ENCODE measurements at places on chromosomes 5 and 9.

DNA sequence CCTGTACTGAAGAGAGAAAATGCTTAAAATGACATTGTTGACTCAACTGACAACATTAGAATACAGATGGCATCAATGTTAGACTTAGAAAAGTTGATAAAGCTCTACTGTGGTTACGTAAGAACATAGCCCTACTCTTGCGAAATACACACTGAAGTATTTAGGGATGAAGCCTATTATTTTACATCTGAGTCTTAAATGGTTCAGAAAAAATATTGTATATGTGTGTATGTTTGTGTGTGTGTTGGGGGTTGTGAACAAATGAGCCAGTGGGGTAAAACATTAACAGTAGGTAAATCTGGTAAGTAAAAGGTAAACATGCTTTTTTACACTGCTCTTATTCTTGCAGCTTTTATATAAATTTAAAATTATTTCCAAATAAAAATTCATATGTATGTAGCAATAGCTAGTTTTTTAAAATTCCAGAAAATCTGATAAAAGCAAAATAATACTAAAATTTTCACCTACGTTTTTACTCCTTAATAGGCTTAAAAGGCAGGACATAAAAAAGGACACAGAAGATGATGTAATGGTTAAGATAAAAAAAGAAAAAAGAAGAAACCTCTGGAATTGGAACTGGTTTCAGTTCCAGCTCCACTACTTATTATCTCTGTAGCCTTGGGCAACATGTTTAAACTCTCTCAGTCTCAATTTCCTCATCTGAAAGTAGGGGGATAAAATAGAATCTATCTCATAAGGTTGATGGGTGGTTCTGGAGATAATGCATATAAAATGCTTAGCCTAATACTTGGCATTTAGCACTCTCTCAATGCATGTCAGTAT lies 44.3 kb downstream of the GARNL3 start:
- no peak for DNase-seq

- DNase-seq = no peak
Measured at GRCh38 chr5:83077662-83078261, 415 bp downstream of the XRCC4 start.

- no peak for DNase-seq
Measured at GRCh38 chr9:114327749-114328148, 1.9 kb upstream of the ORM2 start.

GRCh38 chr5:139664727-139665351 lies 16.7 kb downstream of the CXXC5 start:
- DNase-seq = no peak

- no peak for DNase-seq
Measured at GRCh38 chr9:108049026-108049607, 559.5 kb upstream of the KLF4 start.

- no peak for DNase-seq
Measured at GRCh38 chr5:39414426-39414825, 10.4 kb downstream of the DAB2 start.

DNA sequence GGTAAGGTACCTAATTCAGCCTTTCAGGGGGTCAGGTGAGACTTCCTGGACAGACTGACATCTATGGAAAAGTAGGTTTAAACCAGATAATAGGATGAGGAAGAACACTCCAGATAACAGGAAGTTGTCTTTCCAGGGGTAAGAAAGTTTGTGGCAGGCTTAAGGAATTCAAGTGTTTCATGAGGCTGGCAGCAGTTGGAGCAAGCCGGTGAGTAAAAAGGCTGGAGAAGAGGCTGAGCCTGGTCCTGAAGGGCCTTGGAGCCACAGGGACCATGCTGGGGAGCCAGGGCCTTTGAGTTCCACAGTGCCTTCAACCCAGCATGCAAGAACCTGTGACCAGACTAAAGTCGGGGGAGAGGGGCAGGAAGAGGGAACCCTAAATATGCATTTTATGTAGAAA lies 353.4 kb downstream of the SPOCK1 start:
- no peak for DNase-seq

- no peak for DNase-seq
Measured at GRCh38 chr9:81519816-81520495, 169.4 kb downstream of the TLE1 start.

DNA sequence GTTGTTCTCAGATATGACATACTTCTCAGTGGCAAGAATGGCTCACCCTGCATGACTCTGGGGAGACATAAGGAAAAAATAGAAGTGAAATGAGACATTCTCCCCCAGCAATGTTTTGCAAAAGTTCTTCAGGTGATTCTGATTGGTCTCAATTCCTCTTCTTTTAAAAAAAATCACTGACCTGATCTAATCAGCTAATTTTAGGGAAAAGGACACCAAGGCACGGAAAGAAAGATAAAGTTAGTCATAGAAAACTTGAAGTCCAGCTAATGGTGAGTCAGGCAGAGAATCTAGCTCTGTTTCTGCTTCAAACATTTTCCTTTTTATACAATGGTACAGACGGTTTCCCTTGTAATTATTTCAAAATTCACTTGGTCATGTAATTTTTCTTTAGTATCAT lies 1018.9 kb upstream of the ARRDC3 start:
- no peak for DNase-seq

- no peak for DNase-seq
Measured at GRCh38 chr9:84950879-84951811, 281.6 kb downstream of the NTRK2 start.

DNA sequence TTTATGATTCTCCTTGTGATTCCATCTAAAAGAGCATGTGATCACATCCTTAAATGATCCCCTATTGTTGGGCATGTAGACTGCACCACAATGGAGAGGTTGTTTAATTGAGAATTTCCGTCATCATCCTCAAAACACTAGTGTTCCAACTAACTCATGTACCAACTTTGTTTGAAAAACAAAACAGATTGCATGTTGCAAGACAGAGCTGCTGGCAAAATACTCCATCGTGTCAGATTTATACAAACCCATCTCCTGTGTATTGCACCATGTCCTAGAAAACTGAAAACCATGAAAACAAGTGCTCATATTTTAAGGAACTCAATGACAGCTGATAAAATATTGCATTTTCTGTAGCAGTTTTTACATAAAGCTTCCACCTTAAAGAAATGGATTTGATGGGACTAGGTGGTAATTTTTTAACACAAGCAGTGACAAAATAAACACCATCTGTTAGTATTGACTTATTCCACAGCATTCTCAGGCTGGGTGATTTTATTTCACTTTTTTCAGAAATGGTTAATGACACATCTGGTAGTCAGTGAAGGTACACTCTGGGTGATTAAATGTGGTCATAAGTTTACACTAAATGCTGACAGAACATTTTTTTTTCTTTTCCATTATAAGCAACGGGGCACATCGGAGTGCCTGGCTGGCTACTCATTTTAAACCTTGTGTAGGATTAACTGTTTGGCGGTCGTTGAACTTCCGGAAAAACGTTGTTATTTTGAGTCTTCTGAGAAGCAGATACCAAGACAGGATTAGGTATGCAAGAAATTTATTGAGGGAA lies 602.9 kb upstream of the WWC1 start:
- no peak for DNase-seq

GRCh38 chr9:92954049-92954861 lies 6.9 kb downstream of the FGD3 start:
- no peak for DNase-seq

GRCh38 chr5:148843510-148844318 lies 17.3 kb downstream of the ADRB2 start:
- DNase-seq = no peak

GRCh38 chr9:27160636-27161035 lies 51.6 kb downstream of the TEK start:
- no peak for DNase-seq

DNA sequence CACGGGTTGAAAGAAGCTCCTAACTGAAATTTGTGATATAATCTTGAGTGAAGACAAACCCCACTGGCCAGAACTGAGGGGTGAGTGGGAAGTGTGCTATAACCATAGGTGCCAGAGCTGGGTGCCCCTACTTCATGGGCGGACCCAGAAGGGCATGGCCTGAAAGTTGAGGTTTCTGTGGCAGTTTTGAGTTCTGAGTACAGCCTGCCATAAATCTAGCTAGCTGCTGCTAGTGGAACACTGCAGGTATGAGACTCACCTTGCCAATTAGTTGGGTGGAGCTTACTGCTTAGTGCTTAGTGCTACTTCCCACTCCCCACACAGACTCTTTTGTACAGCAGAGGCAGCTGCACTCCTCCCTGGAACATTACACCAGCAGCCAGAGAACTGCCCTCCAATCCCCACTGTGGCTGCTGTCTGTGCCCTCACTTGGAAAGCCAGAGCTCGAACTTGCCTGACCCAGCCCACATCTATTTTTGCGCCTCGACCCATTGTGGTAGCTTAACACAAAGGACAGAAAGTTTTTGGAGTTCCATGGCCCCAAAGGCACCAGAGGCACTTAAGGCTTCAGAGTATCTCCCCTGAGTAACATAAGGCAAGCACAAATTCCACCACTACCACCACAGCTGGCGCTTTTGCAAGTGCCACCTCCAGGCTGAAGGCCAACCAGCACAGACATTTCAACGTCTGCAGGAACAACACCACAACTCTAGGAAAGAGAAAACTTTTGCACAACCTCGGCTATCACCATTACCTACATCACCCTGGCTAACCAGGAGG lies 27.1 kb upstream of the PTGER4 start:
- DNase-seq = no peak

- DNase-seq = no peak
Measured at GRCh38 chr5:125413496-125414274, 667.2 kb upstream of the ZNF608 start.

GRCh38 chr5:96946381-96946780 lies 10.5 kb downstream of the LNPEP start:
- no peak for DNase-seq

- DNase-seq = no peak
Measured at GRCh38 chr9:89414670-89415324, 83.1 kb downstream of the SEMA4D start.

DNA sequence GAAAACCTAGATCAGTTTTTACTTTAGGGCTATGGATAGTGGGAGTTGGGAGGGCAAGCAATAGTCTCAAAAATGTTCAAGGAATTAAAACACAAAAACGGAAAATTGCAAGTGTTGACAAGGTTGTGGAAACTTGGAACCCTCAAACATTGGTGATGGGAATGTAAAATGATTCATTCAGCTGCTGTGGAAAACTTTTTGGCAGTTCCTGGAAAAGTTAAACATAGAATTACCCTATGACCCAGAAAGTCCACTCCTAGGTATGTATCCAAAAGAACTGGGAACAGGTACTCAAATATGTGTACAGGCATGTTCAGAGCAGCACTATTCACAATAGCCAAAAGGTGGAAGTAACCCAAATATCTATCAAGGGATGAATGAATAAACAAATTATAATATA lies 1.2 kb upstream of the MSANTD3 start:
- no peak for DNase-seq

DNA sequence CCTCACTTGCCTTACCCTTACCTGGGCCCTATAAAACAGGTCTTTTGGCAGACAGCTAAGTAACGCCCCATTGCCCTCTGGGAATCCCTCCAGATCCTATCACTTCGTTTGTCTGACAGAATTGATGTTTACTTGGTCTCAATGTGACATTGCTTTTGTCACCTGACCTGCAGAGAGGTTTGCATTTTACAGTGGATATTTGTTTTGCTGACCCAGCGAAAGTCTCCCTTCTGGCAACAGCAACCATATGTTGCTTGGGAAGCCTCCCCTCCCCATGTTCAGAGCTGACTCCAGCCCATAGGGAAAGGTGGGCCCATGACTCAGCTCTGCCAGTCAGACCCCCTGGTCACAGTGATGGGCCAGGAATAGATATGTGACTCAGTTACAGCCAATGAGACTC lies 54.0 kb upstream of the LARP1 start:
- no peak for DNase-seq

- no peak for DNase-seq
Measured at GRCh38 chr9:133680976-133681657, 45.0 kb downstream of the DBH start.

DNA sequence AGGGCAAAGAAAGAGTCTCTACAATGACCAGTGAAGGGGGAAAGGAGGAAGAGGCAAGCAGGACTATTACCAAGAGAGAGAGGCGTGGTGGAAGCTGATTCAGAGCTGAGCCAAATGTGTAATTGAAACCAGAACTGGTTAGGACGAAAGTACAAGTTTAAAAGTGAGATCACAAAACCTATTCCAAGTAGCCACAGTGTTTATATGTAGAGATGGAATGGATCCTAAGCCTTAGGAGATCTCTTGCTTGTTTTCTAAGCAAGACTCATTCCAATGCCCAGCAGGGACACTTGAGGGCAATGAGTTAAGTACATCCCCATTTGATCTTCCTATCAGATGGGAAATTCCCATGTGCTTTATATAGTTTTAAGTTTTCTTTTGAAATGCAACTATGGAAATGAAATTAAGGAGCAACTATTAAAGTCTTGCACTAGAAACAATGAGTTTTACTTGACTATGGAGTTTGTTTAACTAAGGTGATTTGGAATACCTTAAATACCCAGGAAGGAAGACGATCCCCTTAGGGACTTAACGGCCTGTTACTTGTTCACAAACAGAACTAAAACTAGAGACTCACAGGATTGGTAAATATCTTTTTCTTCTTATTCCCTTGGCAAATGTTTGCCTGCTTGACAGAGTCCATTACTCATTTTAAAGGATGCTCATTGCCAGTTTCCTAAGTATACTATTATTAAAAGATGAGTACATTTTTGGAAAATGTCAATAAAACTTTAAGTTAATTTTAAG lies 51.1 kb upstream of the SNX2 start:
- no peak for DNase-seq

DNA sequence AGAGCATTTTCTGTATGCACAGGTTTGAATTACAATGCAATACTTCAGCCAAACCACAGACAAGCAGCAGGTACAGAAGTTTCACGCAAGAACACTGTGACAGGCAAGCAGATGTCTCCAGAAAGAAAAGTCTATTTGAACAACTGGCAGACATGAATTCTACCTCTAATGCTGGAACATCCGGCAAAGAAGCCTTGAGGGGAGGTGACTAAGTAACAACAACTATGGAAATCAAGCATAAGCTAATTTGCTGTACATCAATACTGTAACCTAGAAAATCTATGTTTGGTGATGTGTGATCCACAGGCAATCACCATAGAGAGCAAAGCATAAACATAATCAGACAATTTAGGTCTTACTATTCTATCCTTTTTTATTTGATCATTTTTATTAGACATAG lies 65.5 kb downstream of the PLK2 start:
- DNase-seq = no peak

GRCh38 chr9:122370869-122371755 lies at the start of gene PTGS1:
PTGS1 (plus strand) TSS chr9:122371024; CDS start chr9:122371085, 61 bp downstream.
- DNase-seq = no peak

DNA sequence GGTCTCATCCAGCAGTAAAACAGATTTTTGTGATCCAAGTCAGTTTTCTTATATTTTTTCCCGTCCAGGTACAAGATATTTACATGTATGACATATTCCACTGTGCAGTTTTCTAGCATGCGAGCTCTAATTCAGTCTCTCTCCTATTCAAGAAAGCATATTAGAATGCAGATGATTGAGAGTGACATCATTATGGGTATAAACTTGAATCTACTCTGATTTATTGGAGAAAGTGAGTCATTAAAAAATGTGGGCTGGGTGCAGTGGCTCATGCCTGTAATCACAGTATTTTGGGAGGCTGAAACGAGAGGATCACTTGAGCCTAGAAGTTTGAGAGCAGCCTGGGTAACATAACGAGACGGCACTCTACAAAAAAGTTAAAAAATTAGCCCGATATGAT lies 6.2 kb downstream of the FER start:
- no peak for DNase-seq

- no peak for DNase-seq
Measured at GRCh38 chr5:139678751-139679750, 30.9 kb downstream of the CXXC5 start.

GRCh38 chr5:174622067-174622466 lies 102.3 kb upstream of the MSX2 start:
- no peak for DNase-seq

- DNase-seq = no peak
Measured at GRCh38 chr5:96172436-96172835, 210.8 kb upstream of the ELL2 start.
